T-helper 2 cell (primary cell): ENCODE measurements at places on chromosomes 6 and 20.
A peak's percentile ranks its signal among the peaks of the same experiment; 100 is the strongest.

DNA sequence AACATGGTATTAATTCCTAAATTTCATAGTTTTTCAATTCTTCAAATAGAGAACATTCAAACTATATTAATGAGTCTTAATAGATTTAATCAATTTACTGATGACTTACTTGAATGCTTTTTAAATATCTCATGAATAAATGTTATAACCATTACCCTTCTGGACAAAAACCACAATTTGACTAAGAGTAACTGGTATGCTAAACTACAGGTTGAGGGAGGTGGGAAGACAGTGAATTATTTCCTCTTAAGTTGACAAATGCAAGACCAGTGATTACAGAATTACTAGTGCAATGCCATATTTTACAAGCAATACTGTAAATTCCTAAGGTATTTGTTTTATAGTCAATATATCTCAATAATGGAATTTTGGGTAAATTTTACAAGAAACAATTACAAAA lies 65.1 kb downstream of the REV3L start:
- no peak for DNase-seq

GRCh38 chr20:19649041-19649440 lies 109.0 kb upstream of the RIN2 start:
- DNase-seq, result no peak

GRCh38 chr6:33276864-33277662 lies at the start of gene B3GALT4:
TSS of gene B3GALT4 (plus strand) at chr6:33277123. CDS start at chr6:33277420, 297 bp downstream.
- DNase-seq, result peak; percentile 90

GRCh38 chr20:39112178-39112743 lies 150.1 kb downstream of the DHX35 start:
- DNase-seq, result no peak

- no peak for DNase-seq
Measured at GRCh38 chr6:41367061-41367460, 31.7 kb downstream of the NCR2 start.

- no peak for DNase-seq
Measured at GRCh38 chr6:145891565-145891964, 72.6 kb downstream of the SHPRH start.

GRCh38 chr6:90709431-90709996 lies 122.6 kb upstream of the MAP3K7 start:
- DNase-seq, result no peak

GRCh38 chr6:33963136-33963750 lies 159.4 kb upstream of the MLN start:
- DNase-seq, result no peak

GRCh38 chr20:37914672-37915433 lies 11.9 kb downstream of the VSTM2L start:
- no peak for DNase-seq

DNA sequence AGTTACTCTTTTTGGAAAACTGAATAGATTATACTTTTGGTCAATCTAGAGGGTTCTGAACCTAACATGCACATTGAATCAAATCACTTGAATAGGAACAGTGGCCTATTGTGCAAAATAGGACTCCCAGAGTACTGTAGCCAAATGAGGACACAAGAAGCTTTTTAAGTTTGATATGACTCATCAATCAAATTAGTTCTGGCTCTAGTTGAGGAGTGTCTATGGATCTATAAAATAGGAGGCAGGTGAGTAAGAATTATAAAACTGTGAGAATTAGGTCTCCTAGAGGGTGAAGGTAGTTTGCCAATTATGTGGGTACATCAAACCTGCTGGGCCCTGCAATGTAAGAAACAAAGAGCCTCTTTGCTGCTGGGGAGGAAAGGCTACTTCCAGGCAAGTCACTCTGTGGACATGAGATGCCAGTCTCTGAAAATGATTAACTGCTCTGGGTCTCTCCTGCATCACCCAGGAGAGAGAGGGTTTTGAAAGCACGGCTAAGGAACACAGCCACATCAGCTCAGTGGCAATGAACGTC lies 112.3 kb downstream of the RCAN2 start:
- DNase-seq, result no peak

GRCh38 chr20:53943522-53944291 lies 126.7 kb downstream of the BCAS1 start:
- no peak for DNase-seq

DNA sequence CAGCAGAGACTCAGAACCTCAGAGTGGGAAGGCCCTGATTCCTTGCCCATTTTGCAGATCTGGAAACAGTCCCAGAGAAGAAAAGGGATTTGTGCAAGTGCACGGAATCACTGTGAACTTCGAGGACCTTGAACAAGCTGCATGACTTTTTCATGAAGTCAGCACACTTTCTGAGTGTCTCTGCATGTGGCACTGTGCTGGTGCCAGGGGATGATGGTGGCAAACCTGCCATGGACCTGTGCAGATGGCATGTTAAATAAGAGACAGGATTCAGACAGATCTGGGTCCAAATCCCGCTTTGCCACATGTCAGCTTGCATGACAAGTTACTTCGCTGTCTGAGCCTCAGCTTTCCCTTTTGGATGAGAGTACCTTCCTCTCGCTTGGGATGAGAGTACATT lies 26.8 kb downstream of the ZNF831 start:
- DNase-seq, result no peak
